ENCODE measurements at places on chromosomes 12 and 14.

- no peak for DNase-seq
These were observed 334.4 kb downstream of the EMP1 start for GRCh38 chr12:13530966-13531365.

GRCh38 chr12:72273851-72274351 lies 1.7 kb downstream of the TRHDE start:
- no peak for DNase-seq

GRCh38 chr12:131619736-131620506 lies 91.0 kb upstream of the SFSWAP start:
- DNase-seq = no peak

- DNase-seq = no peak
These were observed 140.1 kb upstream of the CPM start for GRCh38 chr12:69073035-69073434.

DNA sequence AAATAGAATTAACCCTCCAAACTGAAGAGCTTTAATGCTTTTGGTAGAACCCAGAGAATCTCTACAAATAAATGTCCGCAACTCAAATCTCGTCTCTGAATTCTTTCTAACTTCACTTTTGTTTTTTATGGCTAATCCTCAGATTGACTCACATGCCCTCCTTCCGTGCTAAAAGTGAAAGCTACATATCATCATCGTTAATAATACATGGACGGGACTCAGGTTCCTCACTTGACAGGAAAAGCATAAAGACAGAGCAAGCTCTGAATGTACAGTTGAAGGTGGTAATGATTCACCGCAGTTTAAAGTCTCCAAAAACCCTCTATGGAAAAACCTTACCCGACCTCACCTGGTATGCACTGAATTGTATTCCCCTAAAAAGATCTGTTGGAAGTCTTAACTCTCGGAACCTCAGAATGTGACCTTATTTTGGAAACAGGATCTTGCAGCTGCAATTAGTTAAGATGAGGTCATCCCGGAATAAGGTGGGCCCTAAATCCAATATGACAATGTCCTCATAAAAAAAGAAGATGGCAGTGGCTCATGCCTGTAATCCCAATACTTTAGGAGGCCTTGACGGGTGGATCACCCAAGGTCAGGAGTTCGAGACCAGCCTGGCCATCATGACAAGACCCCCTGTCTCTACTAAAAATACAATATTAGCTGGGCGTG lies 147.4 kb upstream of the FOXN3 start:
- no peak for DNase-seq

GRCh38 chr12:98754095-98754494 lies 109.0 kb downstream of the APAF1 start:
- no peak for DNase-seq

- DNase-seq = no peak
These were observed 123.5 kb upstream of the NOS1 start for GRCh38 chr12:117484901-117485300.

DNA sequence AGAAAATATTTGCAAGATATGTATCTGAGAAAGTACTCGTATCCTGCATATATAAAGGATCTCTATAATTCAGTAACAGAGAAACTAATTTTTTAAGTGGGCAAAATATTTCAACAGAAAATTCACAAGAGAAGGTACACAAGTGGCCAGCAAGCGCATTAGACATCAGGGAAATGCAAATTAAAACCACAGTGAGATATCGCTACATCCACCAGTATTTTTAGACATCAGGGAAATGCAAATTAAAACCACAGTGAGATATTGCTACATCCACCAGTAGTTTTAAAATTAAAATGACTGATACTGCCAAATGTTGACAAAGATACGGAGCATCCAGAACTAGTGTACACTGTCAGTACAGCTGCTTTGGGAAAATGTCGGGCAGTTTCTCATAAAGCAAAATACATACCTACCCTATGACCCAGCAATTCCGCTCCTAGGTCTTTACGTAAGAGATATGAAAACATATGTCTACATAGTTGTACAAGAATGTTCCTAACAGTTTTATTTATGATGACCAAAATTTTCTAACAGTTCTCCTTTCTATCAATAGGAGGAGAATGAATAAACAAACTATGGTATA lies 2.8 kb upstream of the KCNK13 start:
- DNase-seq = no peak

DNA sequence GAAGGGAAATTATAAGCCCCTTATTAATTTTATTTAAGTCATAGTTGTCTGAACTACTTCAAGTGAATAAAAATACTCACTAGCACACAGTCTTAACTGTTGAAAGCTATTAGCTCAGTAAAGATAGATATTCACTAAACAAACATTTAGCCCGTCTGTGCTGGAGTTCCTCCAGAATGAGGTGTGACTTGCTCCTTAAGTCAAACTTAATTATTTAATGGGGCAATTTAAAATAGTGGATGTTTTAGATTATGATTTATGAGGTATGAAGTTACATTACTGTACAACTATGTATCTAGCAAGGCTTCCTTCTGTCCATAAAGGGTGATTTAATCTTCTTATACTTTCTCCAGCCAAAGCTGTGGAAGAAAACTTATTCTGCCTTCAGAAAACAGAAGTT lies 414.0 kb upstream of the FLRT2 start:
- no peak for DNase-seq

DNA sequence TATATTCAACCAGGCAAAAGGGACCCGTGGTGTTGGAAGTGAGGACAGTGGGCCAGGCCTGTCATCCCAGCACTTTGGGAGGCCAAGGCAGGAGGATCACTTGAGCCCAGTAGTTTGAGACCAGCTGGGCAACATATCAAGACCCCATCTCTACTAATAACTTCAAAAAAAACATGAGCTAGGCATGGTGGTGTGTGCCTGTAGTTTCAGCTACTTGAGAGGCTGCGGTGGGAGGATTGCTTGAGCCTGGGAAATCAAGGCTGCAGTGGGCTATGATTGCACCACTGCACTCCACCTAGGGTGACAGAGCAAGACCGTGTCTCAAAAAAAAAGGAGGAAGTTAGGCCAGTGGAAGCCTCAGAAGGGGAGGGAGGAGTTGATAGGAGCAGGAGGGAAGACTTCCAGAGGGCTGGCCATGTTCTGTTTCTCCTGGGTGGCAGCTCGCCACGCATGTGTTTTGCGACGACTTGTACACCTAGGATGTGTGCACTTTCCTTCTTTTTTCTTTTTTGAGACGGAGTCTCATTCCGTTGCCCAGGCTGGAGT lies 10.1 kb downstream of the SLC25A29 start:
- no peak for DNase-seq

DNA sequence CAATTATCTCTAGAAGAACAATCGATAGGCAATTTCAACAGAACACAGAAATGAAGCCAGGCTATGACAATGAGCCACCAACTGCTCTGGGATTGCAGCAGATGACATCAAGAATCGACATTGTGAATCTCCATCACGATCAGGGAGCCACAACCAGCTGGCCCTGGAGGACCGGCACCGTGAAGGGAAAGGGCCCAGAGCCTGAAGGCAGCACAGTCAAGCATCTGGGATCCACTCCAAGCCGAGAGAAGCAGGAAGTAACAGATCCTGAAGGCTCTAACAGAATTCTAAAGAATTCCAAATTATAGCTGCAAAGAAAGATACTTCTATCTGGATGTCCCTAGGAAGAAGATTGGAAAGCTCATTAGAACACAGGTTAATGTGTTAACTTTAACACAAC lies 61.0 kb downstream of the LRRC74A start:
- DNase-seq = no peak

GRCh38 chr14:58533446-58533845 lies 104.3 kb upstream of the DACT1 start:
- DNase-seq = no peak

DNA sequence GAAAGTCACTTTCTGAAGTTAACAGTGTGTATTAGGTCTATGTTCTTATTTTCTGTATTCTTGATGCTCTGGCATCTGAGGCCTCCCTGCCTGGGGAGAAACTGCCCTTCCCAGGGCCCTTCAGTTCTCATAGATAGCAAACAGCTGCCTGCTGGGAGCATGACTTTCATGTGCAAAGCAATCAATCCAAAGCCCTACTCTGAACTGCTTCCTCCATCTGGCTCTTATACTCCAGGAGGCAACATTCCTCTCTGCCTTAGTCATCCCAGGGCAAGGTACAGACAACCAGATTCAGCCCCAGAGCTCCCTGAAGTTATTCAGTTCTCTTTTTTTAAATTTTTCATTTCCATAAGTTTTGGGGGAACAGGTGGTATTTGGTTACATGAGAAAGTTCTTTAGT lies 41.7 kb upstream of the RIN3 start:
- DNase-seq = peak; percentile 36

DNA sequence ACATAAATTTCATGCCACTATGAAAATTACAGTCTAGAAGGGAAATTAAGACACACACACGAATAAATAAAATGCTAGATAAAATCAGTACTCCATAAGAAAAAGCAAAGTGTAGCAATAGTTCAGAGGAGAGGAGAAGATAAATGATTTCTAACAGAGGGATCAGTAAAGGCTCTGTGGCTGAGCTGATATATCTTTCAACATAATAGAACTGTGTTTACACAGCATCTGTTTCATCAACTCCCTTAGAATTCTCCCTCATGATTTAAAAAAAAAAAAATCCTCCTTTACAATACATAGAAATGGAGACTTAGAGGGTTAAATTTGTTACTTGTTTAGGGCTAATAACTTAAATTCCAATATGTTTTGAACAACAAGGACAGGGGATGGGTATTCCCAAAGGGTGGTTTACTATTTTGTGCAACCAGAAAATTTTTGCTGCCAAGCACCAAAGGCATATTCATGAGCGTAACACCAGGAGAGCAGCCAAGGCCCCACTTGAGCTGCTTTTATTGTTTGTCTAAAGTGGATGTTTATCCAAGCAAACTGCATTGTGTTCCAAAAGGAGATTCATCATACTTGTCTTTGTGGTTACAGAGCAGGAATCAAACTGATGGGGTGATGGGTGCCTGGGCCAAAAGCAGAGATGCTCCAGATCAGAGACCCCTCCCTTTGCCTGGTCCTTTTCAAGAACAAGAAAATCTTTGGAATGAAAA lies 162.7 kb downstream of the BMP4 start:
- no peak for DNase-seq

- DNase-seq = no peak
These were observed 72.6 kb downstream of the PPM1H start for GRCh38 chr12:62862259-62862881.

GRCh38 chr14:75554482-75554881 lies 23.9 kb upstream of the FLVCR2 start:
- no peak for DNase-seq

DNA sequence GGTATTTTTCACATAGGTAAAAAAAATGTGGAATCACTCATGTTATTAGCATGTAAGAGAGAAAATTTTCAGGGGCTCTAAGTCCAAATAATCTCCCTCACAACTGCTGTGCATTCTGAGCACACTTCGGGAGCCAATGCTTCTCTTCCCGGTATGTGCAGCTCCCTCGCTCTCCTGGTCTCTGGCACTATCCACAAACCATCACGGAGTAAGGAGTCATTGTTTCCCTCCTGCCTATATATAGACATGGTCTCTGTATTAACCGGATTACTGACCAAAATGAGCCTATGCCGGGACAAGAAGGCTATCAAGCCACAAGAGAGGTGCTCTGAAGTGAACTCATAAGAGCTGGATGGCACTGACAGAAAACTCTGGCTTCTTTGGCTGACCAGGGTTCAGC lies 13.4 kb downstream of the HECTD4 start:
- DNase-seq = no peak

DNA sequence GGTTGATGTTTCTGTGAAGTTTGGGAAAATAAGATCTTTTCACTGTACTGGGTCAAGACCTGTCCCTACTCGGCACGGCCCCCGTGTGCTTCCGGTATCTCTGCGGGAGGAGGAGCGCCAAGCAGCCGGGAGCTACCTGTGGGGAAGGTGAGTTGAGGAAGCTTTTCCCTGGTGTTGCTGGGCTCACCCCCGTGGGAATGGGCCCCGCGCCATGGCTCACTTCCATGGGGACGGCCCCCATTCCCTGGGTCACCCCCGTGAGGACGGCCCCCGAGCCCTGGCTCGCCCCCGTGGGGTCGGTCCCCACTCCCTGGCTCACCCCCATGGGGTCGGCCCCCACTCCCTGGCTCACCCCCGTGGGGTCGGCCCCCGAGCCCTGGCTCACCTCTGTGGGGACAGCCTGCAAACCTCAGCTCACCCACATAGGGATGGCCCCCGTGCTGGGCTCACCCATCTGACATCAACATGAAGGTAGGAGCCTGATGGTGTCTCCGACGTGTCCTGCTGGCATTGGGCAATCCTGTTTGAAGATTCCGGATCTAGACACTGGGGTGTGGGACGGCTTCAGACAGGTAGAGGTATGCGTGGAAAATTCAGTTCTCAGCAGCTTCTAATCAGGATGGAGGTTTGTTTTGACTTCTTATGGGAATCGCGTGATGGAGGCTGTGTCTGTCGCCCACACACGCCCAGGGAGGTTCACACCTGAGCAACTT lies 9.1 kb downstream of the LRCOL1 start:
- no peak for DNase-seq

DNA sequence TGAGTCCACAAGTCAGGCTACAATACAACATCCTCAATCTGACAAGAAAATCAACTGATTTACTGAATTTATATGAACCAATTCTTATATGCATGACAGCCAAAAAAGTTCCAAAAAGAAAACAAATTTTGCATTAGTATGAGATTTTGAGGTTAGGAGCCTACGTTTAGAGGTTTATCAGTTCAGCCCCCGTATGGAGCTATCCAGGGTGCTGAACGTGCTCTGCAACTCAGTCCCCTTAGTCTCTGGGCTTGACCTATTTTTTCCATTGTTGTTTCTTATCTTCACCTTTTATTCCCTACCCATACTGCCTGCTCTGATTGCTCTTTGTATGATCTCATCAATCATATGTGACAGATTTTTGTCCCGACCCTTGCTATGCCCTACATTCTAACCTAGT lies 693.0 kb downstream of the NRXN3 start:
- DNase-seq = peak; percentile 29

DNA sequence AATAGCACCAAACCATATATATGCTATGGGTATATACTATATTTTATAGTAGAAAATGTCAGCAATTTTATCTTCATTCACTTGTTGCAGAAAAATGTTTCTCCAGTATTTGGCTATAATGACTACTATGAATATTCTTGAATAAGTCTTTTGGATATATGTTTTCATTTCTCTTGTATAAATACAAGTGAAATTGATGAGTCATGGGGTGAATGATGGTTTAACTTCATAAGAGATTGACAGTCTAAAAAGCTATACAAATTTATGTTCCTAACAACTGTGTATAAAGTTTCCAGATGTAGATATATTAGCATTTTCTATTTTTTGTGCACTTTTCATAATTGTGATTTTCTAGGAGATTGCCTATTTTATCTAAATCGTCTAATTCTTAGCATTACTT lies 714.8 kb downstream of the TRHDE start:
- DNase-seq = no peak

DNA sequence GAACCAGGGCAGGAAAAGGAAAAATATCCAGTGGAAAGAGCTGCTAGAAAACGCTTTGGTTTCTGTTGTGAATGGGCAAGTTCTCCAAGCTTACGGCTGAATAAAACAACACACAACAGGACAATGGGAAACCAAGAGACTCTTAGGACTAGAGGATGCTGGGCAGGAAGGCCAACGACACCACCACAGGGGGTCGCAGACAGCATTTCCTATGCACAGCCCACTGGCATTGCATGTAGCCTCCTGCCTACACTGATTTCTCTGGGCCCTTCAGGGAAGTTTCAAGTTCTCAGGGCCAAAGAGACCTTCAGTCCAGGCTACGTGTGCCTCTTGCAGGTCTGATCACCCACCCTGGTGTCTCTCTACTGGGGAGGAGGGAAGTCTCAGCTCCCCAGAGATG lies 108.0 kb downstream of the RIMBP2 start:
- no peak for DNase-seq

All from mesothelial cell of epicardium (in vitro differentiated cells).